Choroid plexus epithelial cell (primary cell): ENCODE measurements at places on chromosomes 5 and 9.

GRCh38 chr5:159763562-159763961 lies 152.7 kb upstream of the ADRA1B start:
- no peak for DNase-seq

GRCh38 chr9:132011896-132012295 lies 67.8 kb downstream of the MED27 start:
- no peak for DNase-seq

- peak; percentile 85 for DNase-seq
Measured at GRCh38 chr5:168295574-168296201, 4.2 kb downstream of the WWC1 start.

DNA sequence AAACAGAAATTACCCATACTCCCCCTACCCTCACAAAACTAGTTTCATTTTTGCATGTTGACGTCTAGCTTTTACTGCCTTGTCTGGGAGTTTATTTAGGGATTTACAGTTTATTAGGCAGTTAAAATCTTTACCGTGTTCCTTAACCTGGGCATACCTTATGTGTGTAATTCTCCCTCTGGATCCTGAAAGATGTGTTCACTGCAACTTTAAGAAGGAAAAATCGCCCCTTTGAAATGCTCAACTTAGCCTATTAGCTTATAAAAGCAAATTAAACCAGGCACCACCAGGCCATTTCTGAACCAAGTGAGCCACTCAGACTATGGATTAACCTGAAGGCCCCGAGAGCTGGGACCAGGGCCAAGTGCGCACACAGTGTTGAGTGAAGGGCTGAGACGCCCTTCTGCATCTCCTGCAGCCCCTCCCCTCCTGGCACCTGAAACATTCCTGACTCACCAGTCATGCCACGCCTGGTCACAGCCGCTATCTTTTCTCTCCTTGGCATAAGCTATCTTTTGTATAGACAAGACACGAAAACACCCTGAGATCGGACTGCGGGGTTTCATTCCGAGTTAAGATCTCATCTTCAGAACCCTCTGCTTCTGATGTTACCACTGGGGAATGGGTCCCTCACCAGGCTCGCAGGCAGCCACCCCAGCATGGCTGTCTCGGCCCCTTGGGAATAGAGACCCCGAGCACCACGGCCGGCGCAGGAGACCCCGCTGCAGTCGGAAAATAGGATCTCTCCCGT lies 111.9 kb downstream of the ROR2 start:
- DNase-seq: peak; percentile 58

GRCh38 chr9:91111876-91112275 lies 249.8 kb downstream of the AUH start:
- DNase-seq: no peak

- DNase-seq: peak; percentile 66
Measured at GRCh38 chr5:39661026-39661779, 236.4 kb upstream of the DAB2 start.

DNA sequence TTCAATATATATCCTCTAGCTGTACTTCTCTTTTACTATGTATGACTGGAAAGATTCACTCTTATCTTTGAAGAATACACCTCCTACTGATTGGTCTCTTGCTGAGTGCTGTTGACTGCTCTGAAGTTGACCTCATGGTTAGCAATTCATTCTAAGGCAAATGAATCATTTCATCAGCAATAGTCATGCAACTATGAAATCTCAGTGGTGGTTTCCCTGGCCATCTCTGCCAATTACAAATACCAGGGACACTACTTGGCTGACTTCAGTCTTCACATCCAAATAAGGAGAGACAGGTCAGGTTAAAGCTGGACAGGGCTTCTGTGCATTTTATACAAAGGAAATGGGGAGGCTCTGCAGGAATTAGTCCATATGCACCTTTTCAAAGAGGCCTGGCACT lies 333.5 kb upstream of the ACTBL2 start:
- peak; percentile 98 for DNase-seq

DNA sequence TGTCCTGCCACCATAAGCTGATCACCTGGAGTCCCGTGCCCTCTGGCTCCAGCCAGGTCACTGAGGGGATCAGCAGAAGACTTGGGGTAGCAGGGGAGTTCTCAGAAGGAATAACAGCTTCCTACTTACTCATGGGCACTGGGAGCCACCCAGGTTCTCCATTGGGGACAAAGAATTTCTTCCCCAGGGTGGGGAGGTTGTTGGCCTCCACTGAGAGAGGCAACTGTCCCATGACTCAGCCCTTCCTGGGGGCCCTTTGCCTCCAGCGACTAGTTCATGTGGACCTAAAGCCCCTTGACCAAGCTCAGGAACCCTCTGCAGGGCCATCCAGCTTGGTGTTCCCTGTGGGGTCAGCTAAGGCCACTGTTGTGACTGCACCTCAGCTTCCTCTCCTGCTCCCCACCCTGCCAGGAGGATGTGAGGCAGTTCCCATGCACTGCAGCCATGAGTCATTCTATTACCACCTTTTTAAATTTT lies 175.0 kb downstream of the AUH start:
- no peak for DNase-seq

DNA sequence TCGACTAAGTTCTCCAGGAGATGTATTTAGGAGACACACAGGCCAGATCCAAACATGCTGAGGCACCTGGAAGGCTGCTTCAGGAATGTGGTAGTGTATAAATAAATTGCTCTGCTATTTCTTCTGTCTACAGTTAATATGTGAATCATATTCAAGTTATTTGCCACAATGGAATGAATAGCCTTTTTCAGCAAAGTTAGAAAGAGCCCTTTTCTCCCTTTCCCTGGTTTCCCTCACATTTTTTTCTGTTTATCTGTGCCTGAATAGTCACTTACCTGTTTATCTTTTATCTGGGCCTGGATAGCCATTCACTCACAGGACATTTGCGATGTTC lies 44.1 kb upstream of the CLINT1 start:
- no peak for DNase-seq
